ENCODE measurements at places on chromosomes 11 and 22.

DNA sequence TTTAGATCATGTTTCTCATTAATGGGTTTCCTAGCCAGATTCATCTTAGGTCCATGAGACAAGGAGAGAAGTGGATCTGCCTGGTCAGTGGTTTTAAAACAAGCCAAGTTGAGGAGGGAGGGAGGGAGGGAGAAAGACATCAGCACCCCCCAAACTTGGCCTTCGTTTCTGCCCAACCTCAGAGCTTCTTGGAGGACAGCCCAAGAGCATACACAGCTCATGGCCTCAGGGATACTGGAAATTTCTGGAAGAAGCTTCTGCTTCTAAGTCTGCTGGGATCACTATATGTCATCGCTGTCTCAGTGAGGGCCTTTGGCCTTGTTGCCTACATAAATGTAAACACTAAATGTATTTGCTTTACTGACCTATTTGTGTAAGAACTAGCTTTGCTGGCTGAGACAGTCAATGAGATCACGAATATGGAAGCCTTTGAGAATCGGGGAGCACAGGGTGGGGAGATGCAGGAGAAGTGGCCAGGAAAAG lies 375.1 kb downstream of the BUD13 start:
- DNase-seq = no peak

GRCh38 chr11:34104680-34105078 lies 750 bp upstream of the NAT10 start:
- DNase-seq = no peak

GRCh38 chr11:122100037-122100755 lies 15.8 kb downstream of the BLID start:
- DNase-seq = no peak

DNA sequence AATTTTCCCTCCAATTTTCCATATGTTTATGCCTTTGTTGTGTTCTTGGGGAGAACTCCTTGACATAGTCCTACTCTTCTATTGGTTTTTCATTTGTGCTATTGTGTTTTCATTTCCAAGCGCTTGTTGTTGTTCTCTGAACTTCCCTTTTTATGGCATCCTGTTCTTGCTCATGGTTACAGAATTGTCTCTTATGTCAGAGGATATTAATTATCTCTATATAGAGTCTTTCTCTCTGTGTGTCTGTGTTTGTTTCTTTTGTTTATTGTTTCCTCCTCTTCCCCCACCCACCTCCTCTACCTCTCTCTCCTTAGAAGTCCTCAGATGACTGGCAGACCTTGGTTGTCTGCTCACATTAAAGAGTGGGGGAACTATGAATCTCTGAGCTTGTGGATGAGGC lies 69.9 kb downstream of the HORMAD2 start:
- no peak for DNase-seq

DNA sequence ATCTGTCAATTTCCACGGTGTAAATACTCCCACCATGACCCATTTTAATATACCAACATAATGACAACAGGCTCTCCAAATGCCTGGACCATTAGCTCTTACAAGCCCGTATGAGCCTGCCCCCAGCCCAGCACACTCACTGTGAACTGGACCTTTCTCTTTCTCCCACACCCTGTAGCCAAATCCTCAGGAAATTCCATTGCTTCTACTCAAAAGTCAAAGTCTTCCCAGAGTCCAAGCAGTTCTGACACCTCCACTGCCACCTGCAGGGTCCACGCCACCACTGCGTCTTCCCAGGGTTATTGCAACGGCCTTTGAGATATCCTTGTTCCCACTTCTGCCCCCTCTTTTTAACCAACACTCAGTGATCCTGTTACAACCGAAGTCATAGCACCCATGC lies 110.1 kb upstream of the ASPHD2 start:
- DNase-seq = no peak

GRCh38 chr11:1335811-1336761 lies 26.7 kb upstream of the TOLLIP start:
- DNase-seq = no peak

- no peak for DNase-seq
Observed at GRCh38 chr22:46763051-46763705, 728 bp downstream of the TBC1D22A start.

GRCh38 chr11:44966694-44967093 lies 16.0 kb upstream of the TP53I11 start:
- no peak for DNase-seq

GRCh38 chr11:125918140-125918840 lies 14.0 kb downstream of the DDX25 start:
- DNase-seq = no peak

- DNase-seq = no peak
Observed at GRCh38 chr11:11363674-11364073, 10.6 kb upstream of the CSNK2A3 start.

DNA sequence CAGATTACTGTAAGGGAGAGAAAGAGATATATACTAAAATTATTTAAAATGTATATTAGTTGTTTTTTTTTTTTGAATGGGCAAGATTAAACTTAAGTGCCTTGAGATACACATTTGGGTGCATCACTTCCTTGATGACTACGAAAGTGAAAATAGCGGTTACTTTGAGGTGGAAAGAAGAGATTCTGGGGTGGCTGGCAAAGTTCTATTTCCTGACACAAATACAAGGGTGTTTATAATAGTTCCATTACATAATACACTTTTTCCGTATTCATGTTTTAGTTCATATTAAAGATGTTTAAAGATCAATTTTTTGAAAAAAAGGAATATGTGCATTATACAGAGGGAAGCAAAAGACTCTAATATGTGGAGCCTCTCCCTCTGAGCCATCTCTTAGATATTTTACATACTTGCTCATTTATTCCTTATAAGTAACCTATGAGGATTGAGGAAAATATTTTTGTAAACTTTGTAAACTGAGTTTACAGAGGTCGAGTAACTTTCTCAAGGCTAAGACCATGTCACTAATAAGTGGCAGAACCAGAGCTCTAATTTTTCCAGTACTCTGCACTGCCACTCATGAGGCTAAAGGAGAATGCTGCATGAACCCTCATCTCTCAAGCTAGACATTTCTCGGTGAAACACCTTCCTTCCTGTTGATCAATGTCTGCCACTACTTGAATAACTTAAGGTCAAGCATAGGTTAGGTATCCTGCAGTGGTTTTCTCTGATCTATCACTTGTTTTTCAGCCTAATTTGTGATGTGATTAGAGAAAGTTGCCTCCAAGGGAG lies 58.6 kb downstream of the DDIAS start:
- DNase-seq = no peak

- DNase-seq = no peak
Observed at GRCh38 chr11:68338051-68338780, 25.8 kb downstream of the LRP5 start.

DNA sequence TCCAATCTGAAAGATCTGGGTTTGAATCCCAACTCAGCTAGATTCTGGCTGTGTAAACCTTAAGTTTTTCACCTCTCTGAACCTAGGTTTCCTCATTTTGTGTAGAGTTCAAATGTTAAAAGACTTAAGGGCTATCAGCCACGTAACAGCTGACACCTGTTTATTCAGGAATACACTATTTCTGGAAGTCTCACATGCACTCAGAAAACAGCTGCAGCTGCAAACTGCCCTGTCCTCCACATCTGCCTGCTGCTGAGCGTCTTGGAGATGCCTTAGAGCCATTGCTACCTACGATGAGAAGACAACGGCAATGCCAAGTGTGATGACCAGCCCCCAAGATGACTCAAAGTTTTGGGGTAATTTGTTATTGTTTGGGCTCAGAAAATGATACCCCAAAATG lies 6.7 kb upstream of the TRIM44 start:
- DNase-seq = no peak

DNA sequence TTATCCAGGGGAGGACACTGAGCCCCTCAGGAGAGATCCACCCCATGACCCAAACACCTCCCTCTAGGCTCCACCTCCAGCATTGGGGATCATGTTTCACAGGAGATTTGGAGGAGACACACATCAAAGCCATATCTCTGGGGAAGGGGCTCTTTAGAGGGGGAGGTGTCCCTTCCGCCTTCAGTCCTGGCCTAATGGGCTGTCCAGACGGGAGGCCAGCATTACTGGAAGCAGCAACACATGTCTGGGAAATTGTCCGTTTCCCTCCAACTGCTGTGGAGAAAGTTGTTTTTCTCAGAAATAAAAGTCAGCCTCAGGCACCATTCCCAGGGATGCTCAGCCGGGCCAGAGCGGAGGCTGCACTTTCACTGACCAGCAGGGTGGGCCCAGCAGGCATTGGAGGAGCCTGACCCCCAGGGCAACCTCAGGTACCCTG lies 9.5 kb downstream of the CACNA1I start:
- DNase-seq = no peak

- no peak for DNase-seq
Observed at GRCh38 chr11:128627666-128628324, 40.4 kb upstream of the ETS1 start.

All from SHP77 treated with DMSO at 0.1 percent for 48 hours (cell line).